Activated CD4-positive, alpha-beta T cell treated with anti-CD3 and anti-CD28 coated beads, Interleukin-2, amount 50 U/mL, for 24 hours (primary cell): ENCODE measurements at places on chromosomes 4 and X.

GRCh38 chr4:130747842-130748241, 1651.9 kb downstream of the C4orf33 start:
- DNase-seq = no peak

- no peak for DNase-seq
Observed at GRCh38 chr4:13902146-13902545, 274.6 kb upstream of the BOD1L1 start.

GRCh38 chr4:2070421-2071251, 11.5 kb downstream of the NAT8L start:
- DNase-seq = no peak

DNA sequence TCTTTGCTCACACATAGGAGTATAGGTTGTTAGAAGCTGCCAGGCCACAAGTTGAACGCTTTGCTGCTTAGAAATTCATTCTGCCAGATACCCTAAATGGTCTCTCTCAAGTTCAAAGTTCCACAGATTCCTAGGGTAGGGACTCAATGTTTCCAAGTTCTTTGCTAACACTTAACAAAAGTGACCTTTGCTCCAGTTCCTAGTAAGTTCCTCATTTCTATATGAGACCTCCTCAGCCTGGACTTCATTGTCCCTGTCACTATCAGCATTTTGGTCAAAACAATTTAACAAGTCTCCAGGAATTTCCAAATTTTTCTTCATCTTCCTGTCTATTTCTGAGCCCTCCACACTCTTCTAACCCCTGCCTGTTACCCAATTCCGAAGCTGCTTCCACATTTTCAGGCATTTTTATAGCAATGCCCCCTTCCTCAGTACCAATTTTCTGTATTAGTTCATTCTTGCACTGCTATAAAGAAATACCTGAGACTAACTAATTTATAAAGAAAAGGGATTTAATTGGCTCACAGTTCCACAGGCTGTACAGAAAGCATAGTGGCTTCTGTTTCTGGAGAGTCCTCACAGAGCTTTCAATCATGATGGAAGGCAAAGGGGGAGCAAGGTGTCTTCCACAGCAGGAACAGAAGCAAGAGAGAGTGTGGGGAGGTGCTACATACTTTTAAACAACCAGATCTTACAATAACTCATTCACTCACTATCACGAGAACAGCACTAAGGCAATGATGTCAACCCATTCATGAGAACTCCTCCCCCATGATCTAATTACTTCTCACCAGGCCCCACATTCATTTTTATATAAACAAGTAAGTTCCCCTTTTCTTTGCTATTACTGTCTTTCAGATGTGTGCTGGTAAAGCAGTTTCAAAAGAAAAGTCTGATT, 11.5 kb upstream of the TLR1 start:
- DNase-seq = no peak

- no peak for DNase-seq
Observed at GRCh38 chr4:32112891-32113290, 1392.7 kb downstream of the PCDH7 start.

DNA sequence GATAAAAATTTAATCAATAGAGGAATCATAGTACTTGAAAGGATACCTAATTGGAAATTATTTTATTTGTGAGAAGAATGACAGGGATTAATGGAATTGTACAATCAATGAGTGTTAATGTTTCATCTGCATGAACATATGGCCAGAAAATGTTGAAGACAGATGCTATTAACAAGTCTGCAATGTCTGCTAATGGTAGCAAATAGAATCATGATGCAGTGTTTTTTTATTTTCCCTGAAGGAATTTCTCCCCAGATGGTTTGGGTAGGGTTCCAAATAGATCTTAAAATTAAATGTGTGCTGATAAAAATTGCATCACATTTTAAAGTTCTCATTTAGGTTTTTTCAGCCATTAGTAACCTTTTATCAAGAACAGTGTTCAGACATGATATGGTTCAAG, 291.3 kb upstream of the TRAM1L1 start:
- no peak for DNase-seq

- no peak for DNase-seq
Observed at GRCh38 chr4:184167576-184167975, 50.1 kb downstream of the ENPP6 start.

DNA sequence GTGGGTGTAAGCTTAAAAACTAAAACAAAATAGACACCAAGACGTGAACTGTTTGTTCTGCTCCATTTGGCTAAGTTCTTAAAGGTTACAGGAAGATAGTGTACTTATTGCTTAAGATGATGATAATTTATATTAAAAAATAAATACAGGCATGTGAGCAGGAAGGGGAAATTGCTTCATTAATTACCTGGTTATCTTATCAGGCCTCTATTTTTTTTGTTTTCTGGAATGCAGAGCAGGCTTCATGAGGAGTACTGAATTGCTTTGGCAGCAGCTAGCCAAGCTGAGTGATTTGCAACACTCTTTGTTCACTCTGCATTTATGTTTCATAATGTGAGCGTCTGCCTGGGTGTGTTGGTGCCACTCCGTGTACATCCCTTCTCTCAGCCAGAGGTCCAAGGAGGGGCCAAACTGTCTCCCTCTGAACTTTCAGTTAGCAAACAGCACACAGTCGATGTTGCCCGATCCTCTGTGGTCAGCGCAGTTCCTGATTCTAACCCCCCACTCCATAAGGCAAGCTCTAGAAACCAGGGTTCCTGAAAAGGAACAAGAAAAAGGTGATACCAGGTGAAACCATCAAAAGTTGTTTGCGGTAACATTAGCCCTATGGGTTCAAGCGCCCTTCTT, 348.2 kb downstream of the SPRY1 start:
- DNase-seq = no peak

DNA sequence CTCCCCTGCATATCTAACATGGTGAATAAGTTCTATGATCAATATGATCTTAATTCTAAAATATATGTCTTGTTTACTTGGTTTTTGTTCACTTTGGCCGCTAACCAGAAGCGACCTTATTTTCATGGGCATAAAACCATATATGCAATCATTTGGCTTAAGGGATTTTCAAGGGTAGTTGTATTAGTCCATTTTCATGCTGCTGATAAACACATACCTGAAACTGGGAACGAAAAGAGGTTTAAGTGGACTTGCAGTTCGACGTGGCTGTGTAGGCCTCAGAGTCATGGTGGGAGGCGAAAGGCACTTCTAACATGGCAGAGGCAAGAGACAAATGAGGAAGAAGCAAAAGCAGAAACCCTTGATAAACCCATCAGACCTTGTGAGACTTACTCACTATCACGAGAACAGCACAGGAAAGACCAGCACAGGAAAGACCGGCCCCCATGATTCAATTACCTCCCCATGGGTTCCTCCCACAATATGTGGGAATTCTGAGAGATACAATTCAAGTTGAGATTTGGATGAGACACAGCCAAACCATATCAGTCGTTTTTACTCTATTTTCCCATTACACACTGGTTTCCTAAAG, 114.3 kb upstream of the CPEB2 start:
- no peak for DNase-seq

DNA sequence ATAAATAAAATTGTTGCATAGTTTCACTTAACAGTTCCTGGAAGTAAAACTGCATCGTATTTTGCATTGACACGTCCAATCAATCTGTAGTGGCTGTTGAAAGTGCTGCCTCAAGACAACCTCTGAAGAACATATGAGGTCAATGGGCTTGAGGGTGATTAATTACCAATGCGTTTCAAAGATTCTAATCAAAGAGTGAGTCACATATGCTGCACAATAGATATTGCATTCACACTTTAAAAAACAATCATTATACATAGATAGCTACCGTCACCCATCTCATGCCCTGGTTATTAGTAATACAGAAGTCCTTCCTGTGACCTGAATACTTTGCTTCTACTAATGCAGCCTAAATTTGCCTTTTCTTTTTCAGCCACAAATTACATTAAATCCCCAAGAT, 743.3 kb upstream of the SLIT2 start:
- DNase-seq = no peak

GRCh38 chrX:136047016-136047642, 61.9 kb downstream of the SLC9A6 start:
- DNase-seq = no peak

DNA sequence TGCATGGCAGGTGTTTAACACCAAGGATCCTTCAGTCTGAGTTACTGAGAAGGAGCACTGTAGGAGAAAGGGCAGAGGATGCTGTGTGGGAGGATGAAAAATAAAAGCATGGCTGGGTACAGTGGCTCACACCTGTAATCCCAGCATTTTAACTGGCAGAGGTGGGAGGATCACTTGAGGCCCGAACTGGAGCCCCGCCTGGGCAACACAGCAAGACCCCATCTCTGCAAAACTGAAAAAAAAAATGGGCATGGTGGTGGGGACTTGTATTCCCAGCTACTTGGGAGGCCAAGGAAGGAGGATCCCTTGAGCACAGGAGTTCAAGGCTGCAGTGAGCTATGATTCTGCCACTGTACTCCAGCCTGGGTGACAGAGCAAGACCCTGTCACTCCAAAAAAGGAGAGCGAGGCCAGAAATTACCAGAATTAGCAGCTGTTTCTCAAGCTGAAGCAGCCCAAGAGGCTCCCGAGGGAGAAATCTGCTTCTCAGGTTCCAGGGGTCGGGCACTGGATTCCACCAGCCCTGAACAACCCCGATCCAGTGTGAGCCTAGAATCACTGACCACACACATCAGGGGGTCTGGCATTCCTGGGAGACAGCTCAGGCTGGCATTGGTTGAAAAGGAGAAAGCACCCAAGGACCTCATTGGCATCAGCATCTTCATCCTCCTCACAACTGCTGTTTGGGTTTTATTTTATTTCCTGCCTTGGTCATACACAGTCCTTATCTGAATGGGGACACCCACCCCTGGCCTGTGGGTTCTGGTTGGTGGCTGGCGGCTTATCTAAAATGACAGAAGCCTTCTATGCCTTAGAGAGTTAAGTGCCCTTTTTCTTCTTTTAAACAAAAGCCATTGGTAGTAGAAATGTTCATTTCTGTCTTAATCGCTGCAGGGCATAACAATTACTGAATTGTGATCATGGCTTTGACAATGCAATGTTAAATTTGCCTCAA, 66.3 kb upstream of the TRIM2 start:
- DNase-seq = no peak

- no peak for DNase-seq
Observed at GRCh38 chr4:74283614-74284013, 24.7 kb upstream of the EPGN start.

- no peak for DNase-seq
Observed at GRCh38 chr4:11455201-11455835, 26.6 kb upstream of the HS3ST1 start.

- no peak for DNase-seq
Observed at GRCh38 chr4:165016971-165017370, 14.8 kb upstream of the TRIM60 start.

DNA sequence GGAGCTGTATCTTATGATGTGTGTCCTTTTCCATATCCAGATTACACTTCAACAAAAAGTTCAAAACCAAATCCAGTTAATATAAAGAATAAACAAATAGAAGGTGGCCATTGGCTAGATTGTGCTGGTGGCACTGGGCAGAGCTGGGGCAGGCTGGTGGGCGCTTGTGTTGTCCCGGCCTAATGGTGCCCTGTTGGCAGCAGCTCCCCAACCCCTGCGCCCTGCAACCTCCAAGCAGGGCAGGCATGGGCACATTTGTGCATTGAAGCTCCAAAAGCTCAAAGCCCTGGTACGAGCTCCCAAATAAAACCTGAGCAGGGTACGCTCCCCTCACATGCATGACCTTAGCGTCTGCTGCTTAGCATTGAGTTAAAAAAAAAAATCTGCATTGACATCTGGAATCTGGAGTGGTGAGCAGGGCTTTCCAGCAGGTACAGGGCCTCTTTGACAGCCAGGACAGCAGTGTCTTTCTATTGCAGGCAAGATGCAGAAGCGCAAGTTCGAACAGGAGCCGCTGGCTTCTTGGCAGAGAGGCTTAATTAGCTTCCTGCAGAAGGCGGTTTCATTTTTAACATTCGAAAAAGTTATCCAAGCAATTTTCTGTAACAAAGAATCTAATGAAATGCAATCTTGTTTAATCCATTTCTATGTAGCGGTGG, 25.9 kb upstream of the NYX start:
- DNase-seq = no peak

- DNase-seq = no peak
Observed at GRCh38 chr4:114599231-114599902, 760 bp downstream of the UGT8 start.

- DNase-seq = no peak
Observed at GRCh38 chrX:42047886-42048285, 124.5 kb upstream of the CASK start.

GRCh38 chr4:22897520-22898108, 204.9 kb downstream of the GBA3 start:
- no peak for DNase-seq

GRCh38 chrX:109760209-109760921, 27.3 kb upstream of the ACSL4 start:
- DNase-seq = no peak

GRCh38 chr4:55296096-55296495, 49.9 kb upstream of the SRD5A3 start:
- DNase-seq = no peak

- DNase-seq = no peak
Observed at GRCh38 chr4:181388061-181388460, 855.1 kb upstream of the TENM3 start.

- no peak for DNase-seq
Observed at GRCh38 chrX:125101971-125102755, 217.5 kb upstream of the TEX13C start.

GRCh38 chr4:155408796-155409195, 32.0 kb upstream of the MAP9 start:
- no peak for DNase-seq

- DNase-seq = no peak
Observed at GRCh38 chr4:134628066-134628465, 426.5 kb upstream of the PABPC4L start.

GRCh38 chr4:183362916-183363542, 40.8 kb upstream of the CLDN24 start:
- DNase-seq = no peak

DNA sequence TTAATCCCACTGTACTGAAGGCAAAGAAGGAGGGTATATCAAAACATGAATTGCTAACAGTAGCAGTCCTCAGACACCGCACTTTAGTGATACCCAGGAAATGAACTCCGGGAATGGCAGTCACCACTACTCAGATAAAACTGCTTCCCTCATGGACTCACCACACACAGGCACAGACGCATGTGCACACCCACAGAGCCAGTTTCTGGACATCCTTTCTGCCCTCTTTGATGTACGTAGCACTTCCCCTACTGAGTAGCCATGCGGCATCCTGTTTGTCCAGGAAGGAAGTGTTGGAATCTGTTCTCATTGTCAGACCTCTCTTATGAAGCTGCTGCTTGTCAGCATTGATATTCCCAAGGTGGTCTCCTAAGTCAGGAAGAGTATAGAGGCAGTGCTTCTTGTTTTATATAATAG, 95.7 kb downstream of the DCLK2 start:
- no peak for DNase-seq

DNA sequence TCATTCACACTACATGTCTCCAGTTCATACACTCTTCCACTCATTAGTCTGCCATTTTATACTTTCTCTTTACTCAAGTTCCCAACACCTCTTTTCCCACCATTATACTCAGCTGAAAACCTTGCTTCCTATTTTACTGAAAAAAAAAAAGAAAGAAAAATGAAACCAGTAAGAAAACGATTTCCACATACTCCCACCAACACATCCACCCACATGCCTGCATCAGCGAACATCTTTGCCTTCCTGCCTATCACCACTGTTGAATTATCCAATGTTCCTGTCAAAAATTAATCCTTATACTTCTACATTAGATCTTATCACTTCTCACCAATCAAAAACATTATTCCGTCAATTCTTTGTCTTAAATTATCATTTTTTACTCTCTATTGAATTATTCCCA, 188.1 kb upstream of the FAM241A start:
- DNase-seq = no peak
